ENCODE measurements at places on chromosomes 12 and 14.

DNA sequence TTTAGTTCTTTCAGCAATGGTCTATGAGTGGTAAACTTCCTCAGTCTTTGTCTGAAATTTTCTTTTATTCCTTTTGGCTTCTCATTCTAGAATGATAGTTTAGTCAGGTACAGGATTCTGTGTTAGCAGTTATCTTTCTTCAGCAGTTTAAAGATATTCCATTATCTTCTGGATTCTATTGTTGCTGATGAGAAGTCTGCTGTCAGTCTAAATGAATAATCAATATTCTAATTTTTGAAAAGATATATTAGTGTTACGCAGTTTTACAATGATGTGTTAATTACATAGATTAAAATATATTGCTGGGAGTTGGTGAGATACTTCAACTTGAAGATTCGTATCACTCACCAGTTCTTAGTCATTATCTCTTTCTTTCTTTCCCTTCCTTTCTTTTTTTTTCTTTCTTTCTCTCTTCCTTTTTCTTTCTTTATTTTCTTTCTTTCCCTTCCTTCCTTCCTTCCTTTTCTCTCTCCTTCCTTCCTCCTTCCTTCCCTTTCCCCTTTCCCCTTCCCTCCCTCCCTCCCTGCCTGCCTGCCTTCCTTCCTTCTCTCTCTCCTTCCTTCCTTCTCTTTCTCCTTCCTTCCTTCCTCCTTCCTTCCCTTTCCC, 17.8 kb downstream of the CACNA1C start:
- no peak for DNase-seq

DNA sequence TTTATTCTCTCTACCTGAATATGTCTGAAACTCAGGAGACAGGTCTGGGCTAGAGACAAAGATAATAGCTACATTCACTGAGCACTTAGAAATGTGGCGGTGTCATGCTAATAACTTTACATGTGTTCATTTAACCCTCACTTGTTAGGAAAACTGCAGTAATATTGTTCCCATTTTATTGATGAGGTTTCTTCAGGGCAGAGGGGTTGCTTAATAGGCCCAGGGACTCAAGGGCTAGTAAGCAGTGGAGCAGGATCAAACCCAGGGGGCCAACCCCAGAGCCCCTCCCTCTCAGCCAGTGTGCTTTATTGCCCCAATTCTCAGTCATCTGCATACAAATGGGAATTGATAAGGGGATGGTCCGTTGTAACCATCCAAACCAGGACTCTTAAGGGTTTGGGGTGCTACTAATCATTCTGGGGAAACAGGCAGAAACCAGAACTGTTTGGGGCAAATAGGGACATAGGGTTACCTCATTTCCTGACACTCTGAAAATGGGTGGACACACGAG, 142.8 kb upstream of the AMIGO2 start:
- DNase-seq, result no peak

- no peak for DNase-seq
Observed at GRCh38 chr14:31508135-31508534, 20.3 kb upstream of the GPR33 start.

GRCh38 chr12:132651444-132652100, 33.0 kb downstream of the P2RX2 start:
- DNase-seq, result peak; percentile 97

- no peak for DNase-seq
Observed at GRCh38 chr12:2644683-2645405, 149.9 kb upstream of the FKBP4 start.

DNA sequence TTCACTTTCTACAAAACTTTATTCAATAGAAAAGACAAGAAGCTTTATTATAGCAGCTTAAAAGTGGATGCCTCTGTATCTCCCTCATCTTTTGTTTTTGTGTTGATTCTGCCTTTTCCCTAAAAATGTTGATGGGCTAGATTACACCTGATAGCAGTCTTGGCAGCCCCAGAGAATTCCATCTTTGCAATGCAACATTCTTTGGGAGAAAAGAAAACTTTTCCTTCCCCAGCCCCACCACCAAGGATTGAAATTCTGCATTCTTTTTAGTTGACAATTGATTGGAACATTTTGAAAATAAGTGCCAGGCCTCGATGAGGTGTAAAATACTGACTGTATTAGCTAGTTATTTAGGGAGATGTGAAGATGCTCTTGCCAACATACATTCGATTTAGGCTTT, 306.8 kb upstream of the G2E3 start:
- DNase-seq, result no peak

GRCh38 chr14:63475761-63476160, 67.4 kb downstream of the PPP2R5E start:
- no peak for DNase-seq

GRCh38 chr12:45598761-45599160, 130.7 kb upstream of the ARID2 start:
- DNase-seq, result no peak

GRCh38 chr14:58637391-58638230, at the start of gene DACT1:
Gene DACT1, plus strand, starts transcription at chr14:58637962. Its CDS starts 241 bp downstream, at chr14:58638203.
- DNase-seq, result no peak

DNA sequence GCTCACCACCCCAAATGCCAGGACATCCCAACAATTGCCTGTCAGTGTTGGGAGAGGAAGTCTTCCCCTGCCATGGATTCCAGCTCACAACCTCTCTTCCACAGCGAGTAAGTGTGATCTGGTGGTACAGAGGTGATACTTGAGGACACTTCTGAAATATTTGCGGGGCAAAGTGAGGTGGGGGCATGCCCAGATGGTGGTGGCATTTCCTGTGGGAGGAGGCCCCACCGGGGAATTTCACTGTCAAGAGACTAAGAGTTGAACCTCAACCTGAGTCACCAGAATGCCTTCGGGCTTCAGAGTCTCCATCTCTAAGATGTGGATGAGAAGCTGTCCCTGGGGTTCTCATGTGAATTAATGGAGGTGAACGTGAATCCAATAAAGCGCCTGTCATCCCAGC, 122.3 kb upstream of the RFLNA start:
- DNase-seq, result no peak

DNA sequence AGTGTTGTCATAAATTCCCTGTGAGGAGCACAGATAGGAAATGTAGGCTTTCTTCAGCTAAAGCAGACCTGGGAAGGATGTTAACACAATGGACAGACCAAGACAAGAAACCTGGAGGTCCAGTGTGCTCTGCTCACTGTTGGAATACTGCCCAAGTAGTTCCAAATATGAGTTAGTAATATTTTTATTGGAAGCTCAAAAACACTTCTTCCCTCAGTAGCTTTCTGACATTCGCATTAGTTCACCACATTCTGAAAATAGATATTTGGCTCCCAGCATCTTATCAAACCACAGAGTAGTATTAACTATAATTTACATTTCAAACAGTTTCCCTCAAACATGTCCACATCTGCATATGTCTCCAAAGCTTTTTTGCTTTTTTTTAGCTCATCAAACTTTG, 74.8 kb upstream of the PYGL start:
- DNase-seq, result no peak

DNA sequence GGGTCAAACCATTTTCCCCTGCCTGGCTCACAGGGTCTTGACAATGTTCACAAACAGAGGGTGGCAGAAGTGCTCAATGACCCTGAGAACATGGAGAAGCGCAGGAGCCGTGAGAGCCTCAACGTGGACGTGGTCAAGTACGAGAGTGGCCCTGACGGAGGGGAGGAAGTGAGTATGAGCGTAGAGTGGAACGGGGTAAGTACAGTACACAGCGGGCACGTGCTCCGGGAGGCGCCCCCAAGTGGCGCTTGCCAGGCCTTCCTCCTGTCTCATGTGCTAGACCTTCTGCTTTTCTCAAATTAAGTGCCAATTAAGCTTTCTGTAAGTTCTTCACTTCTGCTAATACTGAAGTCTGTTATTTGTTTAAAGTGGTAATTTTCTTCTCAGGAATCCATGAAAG, 35.9 kb downstream of the XRCC3 start:
- DNase-seq, result no peak

DNA sequence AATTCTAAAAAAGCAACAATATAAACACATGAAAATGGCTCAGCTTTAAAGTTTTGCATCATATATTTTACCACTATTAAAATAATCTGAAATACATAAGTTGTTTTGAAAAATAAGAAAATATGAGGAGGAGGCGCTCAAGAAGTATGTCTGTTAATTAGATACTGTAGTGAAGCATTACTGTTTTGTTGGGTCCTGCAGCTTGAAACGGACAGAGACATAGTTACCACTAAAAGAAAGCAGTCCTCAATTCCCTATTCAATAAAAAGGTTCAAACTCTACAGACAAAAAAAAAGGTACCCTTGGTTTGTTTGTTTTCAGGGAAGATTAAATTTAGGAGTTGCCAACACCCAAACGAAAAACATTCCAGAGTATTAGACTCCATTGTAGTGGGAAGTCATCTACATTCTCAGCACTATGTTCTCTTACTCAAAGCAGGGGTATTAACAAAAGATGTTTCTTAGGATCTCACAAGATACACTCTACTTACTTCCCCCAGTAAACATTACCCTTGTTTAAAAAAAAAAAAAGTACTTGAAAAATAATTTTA, 3.0 kb downstream of the PAWR start:
- peak; percentile 15 for DNase-seq

DNA sequence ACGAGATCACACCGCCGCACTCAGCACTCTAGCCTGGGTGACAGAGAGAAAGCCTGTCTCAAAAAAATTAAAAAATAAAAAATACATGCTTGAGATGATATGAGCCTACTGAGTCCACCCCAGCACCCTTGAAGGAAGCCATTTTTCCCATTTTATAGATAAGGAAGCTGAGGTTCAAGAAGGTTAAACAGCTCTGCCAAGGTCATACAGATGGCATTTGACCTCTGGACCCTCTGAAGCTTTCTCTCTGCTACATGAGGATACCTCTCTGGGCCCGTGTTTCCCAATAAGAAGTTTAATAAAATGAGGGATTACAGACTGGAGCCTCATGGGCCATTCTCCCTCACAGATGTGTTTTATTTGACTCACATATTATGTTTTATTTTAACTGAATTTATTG, 53.9 kb upstream of the PNMA1 start:
- DNase-seq, result no peak

DNA sequence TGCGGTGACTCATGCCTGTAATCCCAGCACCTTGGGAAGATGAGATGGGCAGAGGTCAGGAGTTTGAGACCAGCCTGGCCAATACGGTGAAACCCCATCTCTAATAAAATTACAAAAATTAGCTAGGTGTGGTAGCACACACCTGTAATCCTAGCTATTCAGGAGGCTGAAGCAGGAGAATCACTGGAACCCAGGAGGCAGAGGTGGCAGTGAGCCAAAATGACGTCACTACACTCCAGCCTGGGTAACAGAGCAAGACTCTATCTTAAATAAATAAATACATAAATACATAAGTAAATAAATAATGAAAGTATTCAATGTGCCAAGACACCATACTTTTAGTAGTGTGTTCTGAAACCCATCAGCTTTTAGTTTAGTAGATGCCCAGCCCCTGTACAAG, 308.1 kb upstream of the FLRT2 start:
- DNase-seq, result no peak

DNA sequence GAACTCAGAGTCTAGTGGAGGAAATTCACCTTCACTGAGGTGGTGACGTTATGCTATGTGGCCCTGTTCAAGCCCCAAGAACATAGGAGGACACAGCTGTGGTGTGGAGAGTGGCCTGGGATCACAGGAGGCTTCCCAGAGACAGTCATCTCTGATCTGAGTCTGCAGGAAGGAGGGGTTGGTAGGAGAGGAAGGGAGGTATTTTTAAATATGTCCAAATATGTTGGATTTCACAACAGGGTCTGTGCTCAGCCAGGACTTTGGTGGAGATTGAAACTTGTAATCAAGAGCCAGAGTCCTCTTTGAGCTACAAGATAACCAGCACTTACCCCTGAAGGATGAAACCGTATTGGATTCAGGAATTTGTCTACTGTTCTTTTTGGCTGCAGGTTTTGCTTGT, 26.4 kb upstream of the MED13L start:
- no peak for DNase-seq

GRCh38 chr14:101030586-101030985, 127.1 kb upstream of the RTL1 start:
- no peak for DNase-seq

DNA sequence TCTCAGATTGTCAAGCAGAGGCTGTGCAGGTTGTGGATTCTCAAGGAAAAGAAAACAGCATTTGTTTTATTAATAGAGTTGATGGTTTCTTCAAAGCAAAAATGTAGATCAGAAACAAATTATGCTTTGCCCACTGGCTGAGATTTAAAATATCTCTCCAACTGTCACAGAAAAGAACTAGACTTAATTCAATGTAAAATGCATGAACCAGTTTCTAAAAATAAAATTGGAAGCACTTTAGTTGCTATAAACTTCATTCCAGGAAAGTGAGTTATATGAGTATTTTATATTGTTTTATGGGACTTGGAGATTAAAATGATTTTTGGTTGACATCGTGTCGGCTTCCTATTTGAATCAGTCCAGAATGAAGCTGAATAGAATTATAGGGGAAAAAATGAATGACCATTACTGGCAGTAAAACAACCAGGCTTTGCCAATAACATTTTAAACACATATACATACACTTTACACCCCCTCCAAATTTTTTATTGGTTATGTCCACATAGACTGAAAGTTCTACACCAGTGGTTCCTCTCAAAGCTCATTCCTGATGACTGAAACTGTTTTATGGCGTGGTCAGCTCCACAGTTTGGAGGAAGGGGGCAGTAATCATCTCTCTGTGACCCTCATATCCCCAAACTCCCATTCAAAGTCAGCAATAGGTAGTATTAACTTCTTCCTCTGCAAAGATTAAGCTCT, 55.5 kb upstream of the DAAM1 start:
- DNase-seq, result no peak

- no peak for DNase-seq
Observed at GRCh38 chr12:67892259-67893021, 96.8 kb upstream of the IFNG-AS1 start.

DNA sequence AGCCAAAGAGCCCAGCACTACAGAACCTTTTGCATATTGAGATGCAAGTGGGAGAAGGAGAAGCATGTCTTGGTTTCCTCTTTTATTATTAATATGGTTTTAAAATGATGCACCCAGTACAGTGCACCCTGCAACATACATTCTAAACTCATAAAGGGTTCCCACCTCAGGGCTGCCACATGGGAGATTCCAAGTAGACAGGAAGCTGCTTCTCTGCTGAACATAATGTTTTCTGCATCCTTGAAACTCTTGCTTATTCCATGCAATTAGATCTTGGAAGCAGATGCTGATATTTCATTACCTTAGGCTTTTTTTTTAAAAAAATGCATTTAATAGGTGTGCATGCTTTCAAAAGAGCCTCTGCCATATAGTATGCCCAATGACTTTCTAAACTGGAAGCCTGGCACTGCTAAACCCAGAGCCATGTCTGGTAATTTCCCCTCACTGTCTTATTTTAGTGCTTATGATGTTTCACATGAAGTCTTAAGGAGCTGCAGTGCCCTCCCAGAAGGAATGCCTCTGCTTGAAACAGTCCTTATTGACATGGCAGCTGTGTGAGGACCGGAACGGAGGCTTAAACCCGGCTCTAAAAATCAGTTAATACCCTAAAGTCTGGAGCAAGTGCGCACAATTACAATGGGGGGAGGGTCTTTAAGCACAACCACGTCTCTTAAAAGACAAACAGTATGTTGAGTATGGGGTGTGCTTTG, 2.0 kb upstream of the SIX1 start:
- DNase-seq, result peak; percentile 98

- no peak for DNase-seq
Observed at GRCh38 chr12:25106818-25107217, 88.1 kb downstream of the DNAI7 start.

- DNase-seq, result peak; percentile 14
Observed at GRCh38 chr12:50201987-50202521, 34.9 kb upstream of the CERS5 start.

Data from DMS79 treated with DMSO at 0.1 percent for 48 hours (cell line).